ENCODE measurements at places on chromosomes 3 and 15.

GRCh38 chr3:41365973-41366372 is 166.7 kb downstream of the CTNNB1 start:
- no peak for DNase-seq

DNA sequence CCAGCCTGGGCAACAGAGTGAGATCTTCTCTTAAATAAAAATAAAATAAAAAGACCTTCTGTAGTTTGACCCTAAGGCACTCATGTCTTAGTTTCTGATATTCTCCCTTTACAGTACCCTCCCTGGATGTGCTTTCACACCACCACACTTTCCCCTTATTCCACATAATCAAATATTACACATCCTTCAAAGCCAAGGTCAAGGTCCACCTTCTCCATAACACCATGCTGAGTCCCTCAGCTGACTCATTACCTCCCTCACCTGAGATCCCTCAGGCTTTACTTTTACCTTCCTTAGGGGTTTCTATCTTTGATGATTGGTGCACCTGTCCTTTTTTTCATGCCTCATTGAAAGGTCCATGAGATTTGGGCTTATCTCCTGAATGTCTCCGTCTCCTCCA is 25.5 kb upstream of the MNS1 start:
- DNase-seq: no peak

DNA sequence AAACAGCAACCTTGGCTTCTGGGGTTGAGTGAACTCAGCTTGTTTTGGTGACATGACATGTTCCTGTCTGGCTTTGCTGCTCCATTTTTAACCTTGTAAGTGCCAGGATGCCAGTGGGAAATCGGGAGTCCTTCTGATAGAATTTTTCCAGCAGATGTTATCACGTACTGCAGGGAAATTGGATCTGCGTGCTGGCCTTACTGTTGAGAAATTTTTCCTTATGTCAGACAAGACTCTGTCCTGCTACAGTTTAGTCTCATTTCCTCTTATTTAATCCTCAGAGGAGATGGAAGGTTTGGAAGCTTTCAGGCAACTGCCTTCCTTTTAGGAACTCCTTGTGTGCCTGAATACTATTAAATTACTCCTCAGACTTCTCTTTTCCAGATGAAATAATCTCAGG is 80.6 kb downstream of the PGPEP1L start:
- DNase-seq: no peak

DNA sequence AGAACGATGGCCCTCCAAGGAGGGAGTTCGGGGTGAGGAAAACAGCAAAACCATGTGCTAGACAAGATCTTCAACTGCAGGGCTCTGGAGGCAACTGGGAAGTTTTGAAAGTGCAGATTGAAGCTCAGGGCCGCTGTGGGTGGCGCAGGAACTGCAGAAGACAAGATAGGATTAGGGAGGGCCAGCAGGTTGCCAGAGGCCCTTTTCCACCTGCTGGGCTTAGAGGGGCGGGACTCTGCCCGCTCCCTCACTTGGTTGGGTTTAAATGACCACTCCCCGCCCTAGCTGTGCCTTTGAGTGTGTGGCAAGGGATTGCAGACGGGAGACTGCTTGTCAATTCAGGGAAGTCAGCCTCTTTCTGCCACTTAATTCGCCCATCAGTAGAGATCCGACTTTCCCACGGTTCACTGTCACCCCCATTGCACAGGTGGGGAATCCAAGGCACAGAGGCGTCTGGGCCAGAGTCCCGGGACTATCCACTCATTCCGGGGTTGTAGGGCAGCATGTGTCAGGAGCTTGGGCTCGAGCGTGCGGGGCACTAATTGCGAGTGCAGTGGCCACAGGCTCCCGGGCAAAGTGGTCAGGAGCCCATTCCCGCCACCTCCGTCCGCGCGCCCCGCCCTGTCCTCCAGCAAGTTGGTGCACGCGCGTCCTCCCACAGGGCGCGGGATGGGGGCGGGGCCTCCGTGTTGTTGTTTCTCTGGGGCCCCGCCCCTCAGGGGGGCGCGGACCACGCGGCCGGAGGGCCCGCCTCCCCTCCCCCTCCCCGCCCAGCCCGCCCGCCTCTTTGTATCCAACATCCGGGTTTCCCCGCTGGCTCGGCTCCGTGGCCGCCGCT is at the start of gene ACVR2B:
Gene ACVR2B (plus strand): TSS at position 816 of the 838 bp plus-strand sequence. CDS start 433 bp downstream, outside the sequence.
- peak; percentile 27 for DNase-seq

DNA sequence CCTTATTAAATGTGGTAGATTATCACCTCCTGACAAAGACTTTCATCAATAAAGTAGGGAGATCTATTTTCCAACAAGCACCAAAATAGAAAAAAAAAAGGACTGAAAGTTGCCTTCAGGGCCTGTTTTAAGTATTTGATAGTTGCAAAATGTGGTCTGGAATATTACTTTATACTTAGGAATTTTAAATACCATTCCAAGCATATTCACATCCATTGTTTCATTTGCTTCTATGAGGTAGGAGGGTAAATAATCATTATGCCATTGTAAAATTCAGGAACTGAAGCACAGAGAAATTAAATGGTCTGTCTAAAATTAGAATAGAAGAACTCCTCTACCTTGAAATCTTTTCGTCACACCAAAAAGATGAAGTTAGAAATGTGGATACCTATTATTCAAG is 110.0 kb downstream of the TMCC1 start:
- no peak for DNase-seq

GRCh38 chr3:5565026-5565425 is 377.5 kb downstream of the EDEM1 start:
- DNase-seq: no peak

- no peak for DNase-seq
Observed at GRCh38 chr3:10798600-10799367, 17.2 kb upstream of the SLC6A11 start.

GRCh38 chr3:43782541-43782940 is 91.8 kb downstream of the ABHD5 start:
- DNase-seq: no peak

Measured in kidney glomerular epithelial cell (primary cell).